ENCODE measurements at places on chromosomes 1 and 21. TPM values are rescaled to one million over a fixed set of nuclear protein-coding genes. Genes with fewer than 3 reads are reported as not detected.

Gene TNFRSF14
- 33.3 TPM for total RNA-seq

Gene ATP1A4
- not detected for total RNA-seq

Gene SIK1
- 194 TPM for total RNA-seq

Gene PITHD1
- total RNA-seq = 49.4 TPM

Gene LRRC71
- not detected for total RNA-seq

Gene DMBX1
- total RNA-seq = 0.55 TPM

Gene RXFP4
- total RNA-seq = not detected

Gene SPATA17
- not detected for total RNA-seq
